ENCODE measurements at places on chromosomes 16 and 17. TPM values are rescaled to one million over a fixed set of nuclear protein-coding genes. Genes with fewer than 3 reads are reported as not detected.

SPATA22 gene
- 2.2 TPM for total RNA-seq

TOP2A gene
- total RNA-seq, result 0.40 TPM

EVPL gene
- total RNA-seq, result 1.3 TPM

PRMT7 gene
- total RNA-seq, result 11.5 TPM

DRC7 gene
- not detected for total RNA-seq

SEPHS2 gene
- total RNA-seq, result 28.1 TPM

SLC47A2 gene
- total RNA-seq, result not detected

PLA2G10 gene
- not detected for total RNA-seq

DNA sequence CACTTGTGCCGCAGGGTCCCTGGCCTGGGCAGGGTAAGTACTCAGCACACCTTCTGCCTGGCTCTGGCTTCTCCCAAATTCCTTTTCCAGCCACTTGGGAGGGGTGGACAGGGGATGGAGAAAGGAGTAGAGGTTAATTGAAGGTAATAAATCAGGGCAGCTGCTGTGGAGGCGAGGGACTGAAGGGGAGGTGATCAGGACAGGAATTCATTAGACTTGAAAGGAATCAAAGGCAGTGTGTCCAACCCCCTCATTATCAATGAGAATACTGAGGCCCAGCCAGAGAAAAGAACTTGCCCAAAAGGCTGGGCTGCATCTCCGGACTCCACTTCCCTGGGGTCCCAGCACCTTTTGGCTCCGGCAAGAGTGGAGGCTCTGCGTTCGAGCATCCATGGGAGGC is 2.4 kb downstream of the SOST start:
- ATAC-seq, result no peak

DNA sequence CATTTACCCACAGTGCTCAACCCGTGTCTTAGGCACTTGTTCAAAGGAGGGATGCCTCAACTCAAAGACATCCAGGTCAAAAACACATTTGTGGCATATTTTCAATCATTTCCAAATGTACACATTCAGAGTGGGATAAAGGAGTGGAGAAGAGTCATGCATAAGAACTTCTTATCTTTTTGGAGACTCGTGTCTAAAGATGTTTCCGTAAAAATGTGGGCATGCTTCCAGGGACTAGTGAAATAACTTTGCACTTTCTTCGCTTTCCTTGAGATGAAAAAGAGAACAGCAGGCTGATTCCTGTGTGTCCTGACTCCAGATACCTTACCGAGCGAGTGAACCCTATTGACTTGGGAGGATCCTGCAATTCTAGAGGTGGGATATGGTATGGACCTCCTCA is 256.6 kb upstream of the KCNJ16 start:
- ATAC-seq, result no peak

DNA sequence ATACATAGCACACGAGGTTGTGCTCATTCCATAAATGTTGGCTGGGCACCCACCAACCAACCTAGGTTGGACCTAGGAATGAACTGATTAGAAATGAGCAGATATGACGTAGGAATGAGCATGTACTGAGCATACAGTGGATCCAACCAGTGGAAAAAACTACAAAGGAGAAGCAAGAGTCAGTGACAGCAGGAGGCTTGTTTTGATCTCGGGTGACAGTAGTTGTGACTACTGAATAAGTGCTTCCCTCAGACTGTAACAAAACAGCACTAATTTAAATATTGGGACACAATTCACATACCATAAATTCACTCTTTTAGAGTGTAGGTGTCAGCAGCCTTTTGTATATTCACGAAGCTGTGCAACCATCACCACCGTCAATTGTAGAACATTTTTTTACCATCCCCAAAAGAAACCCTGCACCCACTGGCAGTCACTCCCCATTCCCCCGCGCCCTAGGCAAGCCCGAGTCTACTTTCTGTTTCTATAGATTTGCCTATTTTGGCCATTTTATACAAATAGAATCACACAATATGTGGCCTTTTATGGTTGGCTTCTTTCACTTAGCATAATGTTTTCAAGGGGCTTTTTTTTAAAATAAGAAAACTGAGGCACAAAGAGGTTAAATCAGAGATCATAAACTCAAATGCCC is 7.0 kb downstream of the VAC14 start:
- ATAC-seq, result no peak

DNA sequence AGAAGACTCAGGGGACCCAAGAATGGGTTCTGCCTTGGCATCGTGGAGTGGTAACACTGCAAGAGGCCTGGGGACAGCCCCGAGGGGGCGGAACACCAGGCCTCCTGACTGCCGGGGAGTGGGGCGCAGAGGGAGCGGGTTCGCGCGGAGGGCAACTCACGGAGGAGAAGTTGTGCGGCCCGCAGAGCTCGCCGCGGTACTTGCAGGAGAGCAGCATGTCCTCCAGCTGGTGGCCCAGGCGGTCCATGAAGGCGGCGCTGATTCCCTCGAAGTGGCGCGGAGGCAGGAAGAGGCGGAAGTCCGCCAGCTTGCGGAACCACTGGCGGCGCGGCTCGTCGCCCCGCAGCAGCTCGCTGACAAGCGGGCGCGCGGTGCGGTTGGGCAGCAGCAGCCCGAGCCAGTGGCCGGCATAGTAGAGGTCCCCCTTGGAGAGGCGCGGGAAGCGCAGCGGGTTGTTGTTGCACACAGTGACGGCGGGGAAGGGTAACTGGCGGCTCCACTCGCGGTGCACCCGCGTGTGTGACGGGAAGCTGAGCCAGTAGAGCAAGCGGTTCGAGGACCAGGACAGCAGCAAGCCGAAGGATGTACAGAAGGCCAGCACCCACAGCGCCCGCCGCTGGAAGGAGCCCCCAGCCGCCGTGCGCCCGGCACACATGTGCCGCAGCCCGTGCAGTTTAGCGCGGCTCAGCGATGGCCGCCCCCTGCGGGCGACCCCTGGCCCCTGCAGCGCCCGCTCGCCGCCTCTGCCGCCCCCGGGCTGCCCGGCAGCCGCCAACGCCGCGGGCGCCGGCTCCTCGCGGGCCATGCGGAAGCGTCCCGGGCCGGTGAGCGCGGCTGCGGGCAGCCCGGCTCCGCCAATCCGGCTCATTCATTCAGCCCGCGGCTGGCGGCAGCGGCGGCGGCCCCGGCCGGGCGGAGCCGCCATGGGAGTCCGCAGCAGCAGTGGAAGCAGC is 1.6 kb downstream of the ASIC2 start:
- no peak for ATAC-seq

- ATAC-seq, result no peak
Measured at GRCh38 chr16:68247400-68247799, 2.2 kb downstream of the PLA2G15 start.

DNA sequence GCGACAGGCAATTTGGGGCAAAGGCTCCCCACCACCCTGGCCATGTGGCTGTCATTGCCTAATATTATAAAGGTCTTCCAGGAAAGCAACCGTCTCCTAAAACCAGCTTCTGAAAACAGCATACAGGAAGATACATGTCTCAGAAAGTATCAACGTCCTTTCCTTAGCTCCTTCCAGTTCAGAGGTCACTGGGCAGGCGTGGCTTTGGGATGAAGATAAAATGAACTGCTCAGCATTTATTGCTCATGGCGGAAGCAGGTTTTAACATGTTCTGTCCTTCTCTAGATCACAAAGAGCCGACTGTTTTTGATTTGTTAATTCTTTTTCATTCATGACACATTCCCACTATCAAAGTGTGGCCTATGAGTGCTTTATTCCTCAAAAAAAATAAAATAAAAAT is 8.0 kb downstream of the CFAP20 start:
- ATAC-seq, result no peak

DNA sequence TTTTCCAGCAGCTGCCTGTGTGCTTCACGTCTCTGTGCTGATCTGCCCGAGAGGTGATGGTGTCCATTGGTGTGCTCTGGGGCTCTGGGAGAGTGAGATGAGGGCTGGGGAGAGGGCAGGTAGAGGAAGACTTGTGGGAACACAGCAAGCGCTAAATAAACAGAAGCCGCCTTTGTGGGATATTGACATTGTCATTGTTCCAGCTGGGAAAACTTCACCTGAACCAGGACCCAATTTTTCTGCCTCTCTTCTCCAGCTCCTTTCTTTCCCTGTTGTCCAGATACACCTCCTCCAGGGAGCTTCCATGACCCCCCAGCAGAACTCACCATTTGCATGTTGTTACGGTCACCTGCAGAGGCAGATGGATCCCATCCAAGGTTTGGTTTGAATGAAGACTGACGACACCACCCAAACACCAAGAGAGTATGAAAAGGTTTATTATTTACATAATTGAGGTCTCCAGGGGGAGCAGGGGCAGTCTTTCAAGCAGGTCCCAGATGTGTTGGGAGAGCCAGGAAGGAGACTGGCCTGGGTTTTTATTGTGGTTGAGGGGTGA is 3.6 kb upstream of the ITGA3 start:
- ATAC-seq, result no peak

DNA sequence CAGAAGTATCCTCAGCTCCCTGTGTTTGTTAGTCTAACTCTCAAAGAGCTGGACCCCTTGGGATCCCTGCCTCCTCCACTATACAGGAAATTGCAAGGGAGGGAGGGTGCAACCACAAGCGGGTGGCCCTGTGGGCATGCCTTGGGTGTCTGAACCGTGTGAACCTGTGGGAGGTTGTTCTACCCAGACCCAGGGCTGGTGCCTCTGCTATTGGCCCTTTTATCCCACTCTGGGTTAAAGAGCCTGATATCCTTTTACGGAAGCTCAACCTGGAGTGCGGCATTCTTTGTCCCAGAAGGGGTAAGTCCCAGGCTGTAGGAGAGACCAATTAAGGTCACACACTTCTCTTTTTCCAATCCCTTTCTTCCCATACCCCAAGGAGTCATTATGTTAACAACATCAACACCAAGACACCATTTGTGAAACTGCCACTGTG is 53.4 kb downstream of the ARSG start:
- ATAC-seq, result no peak

DNA sequence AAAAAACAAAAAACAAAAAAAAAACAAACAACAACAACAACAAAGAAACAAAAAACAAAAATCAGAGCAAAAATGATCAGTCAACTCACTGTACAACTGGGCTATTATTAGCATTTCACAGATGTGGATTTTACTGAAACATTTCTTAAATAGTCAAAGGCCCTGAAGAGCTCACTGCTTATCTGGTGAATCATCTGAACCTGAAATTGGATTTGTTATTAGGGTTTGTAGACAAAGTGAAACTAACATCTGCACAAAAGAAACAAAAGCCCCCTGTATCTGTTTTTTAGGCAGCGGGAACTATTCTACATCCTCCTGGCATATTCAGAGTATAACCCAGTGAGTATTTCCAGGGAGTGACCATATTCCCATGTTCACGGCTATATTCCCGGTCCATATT is 32.6 kb upstream of the KSR1 start:
- no peak for ATAC-seq

- ATAC-seq, result no peak
Measured at GRCh38 chr16:49773534-49774475, 82.1 kb downstream of the ZNF423 start.

- no peak for ATAC-seq
Measured at GRCh38 chr17:44024271-44024663, 9.5 kb upstream of the TMEM101 start.

DNA sequence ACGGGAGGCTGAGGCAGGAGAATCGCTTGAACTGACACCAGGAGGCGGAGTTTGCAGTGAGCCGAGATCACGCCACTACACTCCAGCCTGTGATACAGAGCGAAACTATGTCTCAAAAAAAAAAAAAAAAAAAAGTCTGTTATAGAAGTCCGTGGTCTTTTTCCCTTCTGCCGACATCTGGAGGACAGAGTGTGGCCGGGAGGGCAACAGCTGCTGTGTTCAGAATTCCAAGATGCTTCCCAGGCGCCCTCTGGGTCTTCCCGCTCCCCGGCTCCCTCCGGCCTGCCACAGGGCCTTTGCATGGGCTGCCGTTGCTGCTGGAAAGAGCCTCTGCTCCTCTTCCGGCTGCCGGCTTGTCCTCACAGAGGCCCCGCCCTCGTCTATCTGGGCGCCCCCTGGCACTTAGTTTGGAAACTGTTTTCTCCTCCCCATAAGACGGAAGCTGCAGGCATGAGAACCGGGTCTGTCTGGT is 2.4 kb upstream of the CACNA1H start:
- no peak for ATAC-seq

GRCh38 chr16:17194190-17194780 is 276.5 kb downstream of the XYLT1 start:
- peak; percentile 46 for ATAC-seq

- peak; percentile 92 for ATAC-seq
Measured at GRCh38 chr16:11010575-11011221, 66.3 kb downstream of the CLEC16A start.

DNA sequence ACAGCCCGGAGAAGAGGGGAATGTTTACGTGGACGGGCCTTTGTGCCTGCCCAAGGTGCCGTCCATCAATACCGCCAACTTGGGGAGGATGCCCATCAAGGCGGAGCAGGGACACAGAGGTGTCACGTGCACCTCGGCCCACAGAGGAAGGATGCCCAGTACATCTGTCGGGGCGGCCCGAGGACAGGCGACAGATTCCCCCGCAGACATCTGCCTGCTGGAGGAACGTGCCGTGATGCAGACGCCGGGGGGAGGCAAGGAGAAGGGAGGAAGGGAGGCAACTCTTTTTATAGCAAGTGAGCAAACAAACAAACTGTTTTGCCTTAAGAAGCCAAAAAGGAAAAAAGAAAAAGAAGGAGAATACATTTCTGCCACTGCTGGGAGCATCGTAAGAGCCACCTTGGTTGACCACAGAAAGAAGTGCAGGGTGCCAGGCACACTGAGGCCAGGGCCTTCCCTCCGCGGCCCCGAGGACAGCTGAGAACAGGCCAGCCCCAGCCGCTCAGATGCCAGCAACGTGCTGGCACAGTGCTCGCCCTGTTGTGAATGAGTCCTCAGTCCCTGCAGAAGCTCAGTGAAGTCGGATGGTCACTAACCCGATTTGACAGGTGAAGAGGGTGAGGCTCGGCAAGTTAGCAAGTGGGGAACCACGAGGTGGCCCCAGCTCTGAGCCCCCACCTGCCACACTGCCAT is 146.4 kb downstream of the RBFOX3 start:
- ATAC-seq, result no peak

GRCh38 chr16:19177111-19177739 is 9.2 kb downstream of the SYT17 start:
- ATAC-seq, result no peak

DNA sequence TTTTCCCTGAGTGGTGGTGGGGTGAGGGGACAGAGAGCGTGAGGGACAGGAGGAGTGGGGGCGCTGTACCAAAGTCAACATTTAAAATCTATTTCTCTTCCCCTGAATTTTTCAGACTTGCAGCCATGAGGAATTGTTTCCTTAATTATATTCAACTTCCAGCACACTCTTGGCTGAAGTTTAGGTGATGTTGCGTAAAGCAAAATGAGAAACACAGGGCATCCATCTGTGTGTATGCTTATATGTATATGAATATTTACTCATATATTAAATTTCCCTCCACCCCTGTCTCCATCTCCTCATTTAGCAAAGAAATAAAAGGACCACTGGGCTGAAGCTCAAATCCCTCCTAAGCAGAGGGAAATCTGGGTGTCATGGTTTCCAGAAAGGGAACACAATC is 218.1 kb downstream of the XYLT1 start:
- no peak for ATAC-seq

DNA sequence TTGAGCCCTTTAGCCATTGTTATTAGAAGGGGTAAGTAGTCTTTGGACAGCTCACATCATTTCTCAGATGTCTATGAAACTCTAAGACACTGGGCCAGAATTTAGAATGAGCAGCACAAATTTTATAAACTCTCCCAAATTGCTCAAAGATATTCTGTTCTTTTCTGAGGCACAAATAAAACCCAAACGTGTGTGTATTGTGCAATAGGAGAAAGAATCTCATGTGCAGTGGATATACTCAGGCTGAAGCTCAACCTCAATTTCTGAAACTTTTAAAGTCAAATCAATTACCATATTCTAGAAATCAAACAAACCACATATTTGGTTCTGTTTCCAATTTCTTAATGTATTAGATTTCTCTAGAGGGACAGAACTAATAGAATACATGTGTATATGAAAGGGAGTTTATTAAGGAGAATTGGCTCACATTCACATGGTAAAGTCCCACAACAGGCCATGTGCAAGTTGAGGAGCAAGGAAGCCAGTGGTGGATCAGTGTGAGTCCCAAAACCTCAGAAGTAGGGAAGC is 403.6 kb downstream of the RBFOX1 start:
- no peak for ATAC-seq

Measured in gastroesophageal sphincter (tissue), 4 donors.